NCI-H526 treated with DMSO at 0.1 percent for 48 hours (cell line): ENCODE measurements at places on chromosomes 11 and 22.

- no peak for DNase-seq
Observed at GRCh38 chr11:116409238-116409637, 363.5 kb downstream of the BUD13 start.

- peak; percentile 87 for DNase-seq
Observed at GRCh38 chr11:75024764-75025211, 36.1 kb downstream of the NEU3 start.

- DNase-seq, result no peak
Observed at GRCh38 chr11:6225024-6225423, 9.4 kb downstream of the FHIP1B start.

DNA sequence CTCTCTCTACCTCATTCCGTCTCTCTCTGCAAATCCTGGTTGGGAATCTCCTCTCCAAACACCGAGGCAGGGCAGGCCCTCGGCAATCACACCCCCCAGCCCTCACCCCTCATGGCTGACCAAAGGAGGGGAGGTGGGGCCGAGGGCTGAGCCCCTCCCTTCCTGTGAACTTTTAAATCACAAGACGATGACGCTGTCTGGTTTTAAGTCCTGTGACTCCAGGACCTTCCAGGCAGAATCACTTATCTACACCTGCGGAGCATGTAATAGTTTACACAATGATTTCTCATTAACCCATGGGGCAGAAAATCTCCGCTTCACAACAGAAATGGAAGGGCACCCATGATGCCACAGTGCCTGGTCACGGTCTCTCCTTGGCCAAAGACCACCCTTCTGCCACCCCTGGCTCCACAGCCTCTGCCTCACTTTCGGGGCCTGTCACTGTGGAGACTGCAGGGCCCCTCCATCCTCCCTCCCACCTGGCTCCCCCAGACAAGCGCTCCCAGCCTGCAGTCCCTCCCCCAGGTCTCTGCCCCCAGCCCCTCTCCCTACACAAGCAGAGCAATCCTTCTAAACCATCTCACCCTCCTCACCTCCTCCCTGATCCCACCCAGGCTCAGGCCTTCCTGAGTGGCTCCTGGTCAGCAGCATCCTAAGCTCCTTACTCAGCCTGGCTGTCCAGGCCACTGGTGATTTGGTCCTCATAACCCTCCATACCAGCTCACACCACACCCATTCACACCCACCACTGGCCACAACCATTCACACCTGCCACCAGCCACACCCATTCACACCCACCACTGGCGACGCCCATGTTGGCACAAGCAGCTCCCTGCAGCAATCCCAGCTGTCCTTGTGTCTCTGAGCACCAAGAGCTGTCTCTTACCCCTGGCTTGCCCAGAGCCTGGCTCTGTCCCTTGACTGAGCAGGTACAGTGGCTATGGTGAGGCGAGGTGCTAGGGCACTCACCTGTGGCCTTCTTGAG, 30.7 kb upstream of the ARFGAP3 start:
- no peak for DNase-seq

- no peak for DNase-seq
Observed at GRCh38 chr22:39206491-39206890, 38.3 kb downstream of the PDGFB start.

DNA sequence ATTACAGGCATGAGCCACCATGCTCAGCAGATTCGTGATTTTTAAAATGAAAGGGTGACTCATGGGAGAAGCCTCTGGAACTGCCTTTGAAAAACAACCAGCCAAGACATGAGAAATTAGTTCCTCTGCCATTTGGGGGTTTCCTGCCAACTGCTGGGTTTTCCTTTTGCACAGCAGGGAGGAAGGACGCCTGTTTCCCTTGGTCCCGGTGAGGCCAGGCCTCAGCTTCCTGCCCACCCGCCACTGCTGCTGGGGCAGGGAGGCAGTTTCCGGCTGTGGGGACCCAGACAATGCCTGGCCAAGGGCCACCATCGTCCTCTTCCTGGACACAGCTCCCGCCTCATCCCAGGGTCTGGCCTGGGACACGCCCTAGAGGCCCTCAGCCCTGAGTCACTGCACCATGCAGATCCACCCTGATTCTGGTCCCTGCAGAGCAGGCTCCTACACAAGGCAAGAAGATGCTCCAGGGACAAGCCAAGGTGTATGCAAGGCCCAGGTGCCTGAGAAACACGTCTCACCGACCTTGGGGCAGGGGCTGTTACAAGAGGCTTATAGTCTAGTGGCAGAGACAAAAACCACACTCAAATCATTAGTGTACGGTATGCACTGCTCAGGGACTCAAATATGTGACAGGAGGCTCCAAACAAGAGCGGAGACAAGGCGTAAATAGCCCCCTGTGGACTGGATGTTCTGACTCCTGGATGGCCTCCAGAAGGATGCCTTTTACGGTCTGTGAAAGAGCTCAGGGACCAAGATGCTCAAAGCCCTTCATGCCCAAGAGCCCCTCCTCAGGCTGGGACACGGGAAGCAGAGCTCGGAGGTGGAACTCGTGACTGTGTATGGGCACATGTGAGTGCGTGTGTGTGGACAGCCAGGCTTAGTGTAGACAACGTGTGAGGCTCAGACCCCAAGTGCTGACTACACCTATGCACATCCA, 10.0 kb downstream of the PPM1F start:
- no peak for DNase-seq

GRCh38 chr11:122743949-122744348, 88.4 kb downstream of the UBASH3B start:
- no peak for DNase-seq

DNA sequence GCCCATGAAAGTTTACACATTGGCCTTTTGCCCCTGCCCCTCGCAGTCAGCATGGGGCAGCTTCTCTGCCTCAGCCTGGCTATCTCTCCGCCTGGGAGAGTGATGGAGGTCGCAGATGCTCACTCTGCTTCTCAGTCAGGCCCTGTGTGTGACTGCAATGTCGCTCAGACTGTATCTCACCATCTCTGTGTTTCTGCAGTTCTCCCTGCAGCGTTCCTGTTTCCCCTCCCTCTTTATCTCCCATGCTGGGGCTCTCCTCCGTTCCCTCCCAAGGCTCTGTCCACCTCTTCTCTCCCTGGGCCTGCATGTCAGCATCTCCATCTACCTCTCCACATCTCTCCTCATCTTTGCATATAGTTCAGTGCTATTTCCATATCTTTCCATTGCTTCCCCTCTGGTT, 38.1 kb downstream of the SLC22A12 start:
- no peak for DNase-seq

- DNase-seq, result no peak
Observed at GRCh38 chr22:30876221-30876751, 92.3 kb downstream of the MORC2 start.

GRCh38 chr22:32897400-32897799, 95.9 kb downstream of the TIMP3 start:
- no peak for DNase-seq

DNA sequence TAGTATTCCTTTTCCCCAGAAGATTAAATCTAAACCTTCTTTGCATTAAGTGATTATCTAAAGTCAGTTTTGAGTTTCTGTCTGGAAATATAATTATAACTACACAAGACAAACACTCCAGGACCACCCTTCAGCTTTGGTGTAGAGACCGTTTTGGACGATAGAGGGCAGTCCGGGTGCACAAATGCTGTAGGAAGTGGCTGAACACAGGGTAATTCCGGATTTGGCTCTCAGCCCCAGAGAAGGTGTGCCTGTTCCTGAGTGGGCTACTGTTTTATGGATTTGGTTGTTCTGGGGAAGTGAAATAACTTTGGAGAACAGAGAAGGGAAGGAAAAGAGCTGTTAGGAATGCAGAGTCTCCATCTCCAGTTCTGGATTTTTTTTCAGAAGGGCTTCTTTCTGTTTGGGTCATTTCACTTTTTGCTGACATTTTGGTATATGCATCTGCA, 14.8 kb downstream of the EXT2 start:
- no peak for DNase-seq

DNA sequence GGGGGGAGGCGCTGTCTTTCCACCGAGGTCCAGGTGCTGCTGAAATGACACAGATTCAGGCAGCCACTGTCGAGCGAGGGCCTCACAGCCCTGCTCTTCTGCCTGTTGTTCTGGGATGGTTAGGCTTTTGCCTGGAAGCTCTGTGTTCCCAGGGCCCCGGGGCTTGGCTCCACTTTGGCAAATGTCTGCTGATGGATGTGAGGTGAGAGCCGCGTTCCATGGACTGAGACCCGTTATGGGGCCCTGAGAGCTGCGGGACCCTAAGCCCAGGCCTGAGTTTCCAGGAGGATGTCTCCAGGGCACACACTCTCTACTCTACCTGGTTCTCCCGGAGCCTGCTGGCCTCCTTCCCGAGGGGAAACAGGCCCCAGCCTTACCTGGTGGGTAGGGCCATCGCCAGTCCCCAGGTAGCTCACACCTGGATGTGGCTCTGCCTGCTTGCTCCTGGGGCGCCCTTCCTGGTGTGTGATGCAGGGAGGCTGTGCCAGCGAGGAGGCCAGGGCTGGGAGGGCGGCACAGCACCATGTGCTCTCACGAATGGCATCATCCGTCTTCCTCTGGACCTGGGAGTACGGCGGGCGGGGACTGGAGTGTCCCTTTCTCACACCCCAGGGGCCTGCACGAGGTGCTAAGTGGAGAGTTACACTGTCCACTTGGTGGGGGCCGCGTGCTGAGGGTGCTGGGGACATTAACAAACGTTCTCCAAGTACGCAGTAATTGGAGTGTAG, 435.5 kb downstream of the TBC1D22A start:
- no peak for DNase-seq

- peak; percentile 34 for DNase-seq
Observed at GRCh38 chr11:75351791-75352587, 528 bp upstream of the ARRB1 start.

GRCh38 chr11:124941703-124942102, 5.9 kb upstream of the HEPACAM start:
- DNase-seq, result no peak

DNA sequence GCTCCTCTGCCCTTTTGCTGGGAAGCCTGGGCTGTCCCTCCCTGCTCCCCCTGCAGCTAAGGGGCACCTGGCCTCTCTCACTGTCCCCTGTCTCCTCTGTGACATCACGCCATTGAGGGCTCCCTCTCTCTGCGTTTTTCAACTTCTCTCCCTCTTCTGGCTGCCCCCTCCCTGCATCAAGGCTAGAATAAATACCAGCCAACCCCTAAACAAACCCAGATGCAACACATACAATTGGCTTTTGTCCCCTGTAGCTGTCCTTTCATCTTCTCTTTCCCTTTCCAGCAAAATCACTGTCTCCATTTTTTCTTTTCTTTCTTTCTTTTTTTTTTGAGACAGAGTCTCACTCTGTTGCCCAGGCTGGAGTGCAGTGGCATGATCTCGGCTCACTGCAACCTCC, 3.3 kb upstream of the MIEF1 start:
- no peak for DNase-seq

GRCh38 chr11:17098658-17099057, 21.2 kb upstream of the RPS13 start:
- no peak for DNase-seq

- DNase-seq, result peak; percentile 71
Observed at GRCh38 chr11:32297611-32298011, 137.7 kb downstream of the WT1 start.

- no peak for DNase-seq
Observed at GRCh38 chr22:45071618-45072017, 61.8 kb upstream of the PHF21B start.

GRCh38 chr11:313787-314553, at the start of gene IFITM1:
IFITM1 (plus strand) TSS chr11:314040; CDS start chr11:314171, 131 bp downstream.
- no peak for DNase-seq

DNA sequence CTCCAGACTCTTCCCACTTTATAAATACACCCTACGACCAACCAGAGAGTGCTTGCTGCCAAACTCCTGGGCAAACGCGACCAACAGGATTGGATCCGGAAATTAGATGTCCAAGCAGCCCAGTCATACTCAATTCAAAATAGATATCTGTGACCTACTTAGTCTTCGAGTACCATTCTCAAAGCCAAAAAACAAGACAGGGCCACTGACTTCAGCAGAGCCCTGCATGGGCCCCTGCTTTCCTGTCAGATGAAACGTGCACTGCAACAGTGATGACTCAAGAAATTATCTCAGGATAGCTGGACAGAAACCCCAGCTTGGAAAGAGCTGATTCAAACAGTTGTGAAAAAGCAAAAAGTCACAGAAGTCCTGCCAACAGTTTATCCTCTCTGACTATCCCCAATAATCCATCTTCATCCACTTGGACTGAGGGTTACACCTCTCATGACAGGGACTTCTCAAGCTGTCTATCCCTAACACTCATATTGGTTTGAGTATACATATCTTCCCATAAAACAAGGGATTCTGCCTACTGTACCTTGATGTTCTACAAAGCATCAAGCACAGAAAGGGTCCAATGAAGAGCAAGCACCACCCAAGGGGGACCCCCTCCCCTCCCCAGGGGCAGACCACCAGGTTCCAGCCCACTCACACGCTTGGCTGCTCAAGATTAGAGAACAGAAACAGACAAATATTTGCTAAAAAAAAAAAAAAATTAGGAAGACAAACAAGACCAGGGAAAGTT, 17.4 kb downstream of the SMCO4 start:
- DNase-seq, result no peak

GRCh38 chr22:50584106-50585096, 1.8 kb upstream of the CHKB start:
- peak; percentile 1 for DNase-seq

DNA sequence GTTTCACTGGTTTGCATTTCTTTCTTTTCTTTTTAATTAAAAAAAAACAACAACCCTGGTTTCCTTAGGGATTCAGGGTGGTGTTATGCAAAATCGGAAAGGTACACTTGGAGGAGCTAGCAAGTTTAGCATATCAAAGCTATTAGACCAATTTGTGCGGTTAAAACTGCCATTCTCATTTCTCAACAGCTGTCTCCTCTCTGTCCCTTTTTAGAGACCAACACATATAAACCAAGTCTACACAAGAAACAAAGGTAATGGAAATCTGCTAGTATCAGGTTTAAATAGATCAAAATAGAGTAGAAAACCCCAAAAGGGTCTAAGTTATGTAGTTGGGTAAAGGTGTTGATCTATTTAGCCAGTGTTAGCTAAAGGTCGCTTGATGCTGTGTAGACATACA, 1.7 kb upstream of the SESN3 start:
- DNase-seq, result peak; percentile 79

DNA sequence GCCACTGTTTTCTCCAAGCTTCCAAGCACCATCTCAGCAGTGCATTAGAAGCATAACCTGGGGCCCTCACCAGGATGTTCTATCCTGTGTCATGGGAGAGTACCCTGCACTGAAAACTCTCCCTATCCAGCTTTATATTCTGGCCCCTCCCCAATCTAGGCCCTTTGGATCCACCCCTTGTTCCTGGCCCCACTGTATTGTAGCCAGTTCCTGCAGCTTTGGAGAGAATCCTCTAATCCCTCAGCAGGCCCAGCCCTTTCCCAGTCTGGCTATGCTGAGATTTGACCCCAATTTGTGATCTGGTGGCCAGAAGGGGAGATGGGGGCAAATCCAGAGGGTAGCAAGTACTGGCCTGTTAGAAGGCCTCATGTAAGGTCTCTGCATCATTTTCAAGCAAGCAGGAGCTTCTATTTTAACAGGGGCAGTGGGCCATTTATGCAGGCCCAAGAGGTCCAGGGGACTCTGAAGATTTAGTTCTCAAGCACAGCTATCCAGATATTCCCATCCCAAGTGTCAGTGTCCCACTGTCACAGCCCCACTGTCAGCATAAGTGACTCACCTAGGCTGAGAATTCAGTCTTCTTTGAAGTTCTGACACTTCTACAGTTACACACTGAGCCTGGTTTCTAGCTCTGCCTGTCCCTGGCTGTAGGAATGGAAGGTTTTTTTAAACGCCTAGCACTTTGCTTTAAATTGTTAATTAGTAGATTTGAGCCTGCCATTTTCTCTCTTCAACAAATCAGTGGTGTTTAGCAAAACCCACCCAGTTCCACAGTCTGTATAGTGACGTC, 589.5 kb upstream of the CADM1 start:
- DNase-seq, result no peak

GRCh38 chr11:43979571-43980219, 37.3 kb downstream of the C11orf96 start:
- no peak for DNase-seq
